ENCODE measurements at places on chromosomes 5 and 9.

GRCh38 chr5:96924016-96924443, 11.8 kb upstream of the LNPEP start:
- no peak for DNase-seq

DNA sequence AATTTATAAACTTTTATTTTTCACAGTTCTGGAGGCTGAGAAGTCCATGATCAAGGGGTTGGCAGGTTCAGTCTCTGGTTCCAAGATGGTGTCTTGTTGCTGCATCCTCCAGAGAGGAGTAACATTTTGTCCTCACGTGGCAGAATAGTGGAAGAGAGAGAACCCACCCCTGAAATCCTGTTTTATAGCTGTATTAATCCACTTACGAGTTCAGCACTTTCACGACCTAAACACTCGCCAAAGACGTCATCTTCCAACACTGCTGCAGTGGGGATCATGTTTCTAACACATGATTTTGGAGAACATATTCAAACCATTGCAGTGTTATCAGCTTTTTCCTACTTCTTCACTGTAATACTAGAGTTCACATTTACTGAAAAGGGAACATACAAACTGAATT, 233.0 kb upstream of the ATP10B start:
- no peak for DNase-seq

DNA sequence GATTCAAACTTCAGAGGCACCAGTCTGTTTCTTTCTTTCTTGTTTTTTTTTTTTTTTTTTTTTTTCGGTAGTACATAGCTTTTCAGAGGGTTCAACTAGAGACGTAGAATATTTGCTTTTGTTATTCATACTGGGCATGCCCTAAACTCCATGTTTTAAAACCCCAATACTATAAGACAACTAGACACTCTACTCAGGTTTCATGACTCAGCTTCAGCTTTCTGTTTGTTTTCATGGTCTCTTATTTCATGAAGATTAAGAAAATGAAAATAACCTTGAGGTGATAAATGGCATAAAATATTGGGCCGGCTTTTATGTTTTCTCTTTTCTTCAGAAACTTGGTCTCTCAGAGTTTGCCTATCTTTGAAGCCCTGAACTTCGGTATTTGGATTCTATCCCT, 2126.3 kb upstream of the ACO1 start:
- no peak for DNase-seq

DNA sequence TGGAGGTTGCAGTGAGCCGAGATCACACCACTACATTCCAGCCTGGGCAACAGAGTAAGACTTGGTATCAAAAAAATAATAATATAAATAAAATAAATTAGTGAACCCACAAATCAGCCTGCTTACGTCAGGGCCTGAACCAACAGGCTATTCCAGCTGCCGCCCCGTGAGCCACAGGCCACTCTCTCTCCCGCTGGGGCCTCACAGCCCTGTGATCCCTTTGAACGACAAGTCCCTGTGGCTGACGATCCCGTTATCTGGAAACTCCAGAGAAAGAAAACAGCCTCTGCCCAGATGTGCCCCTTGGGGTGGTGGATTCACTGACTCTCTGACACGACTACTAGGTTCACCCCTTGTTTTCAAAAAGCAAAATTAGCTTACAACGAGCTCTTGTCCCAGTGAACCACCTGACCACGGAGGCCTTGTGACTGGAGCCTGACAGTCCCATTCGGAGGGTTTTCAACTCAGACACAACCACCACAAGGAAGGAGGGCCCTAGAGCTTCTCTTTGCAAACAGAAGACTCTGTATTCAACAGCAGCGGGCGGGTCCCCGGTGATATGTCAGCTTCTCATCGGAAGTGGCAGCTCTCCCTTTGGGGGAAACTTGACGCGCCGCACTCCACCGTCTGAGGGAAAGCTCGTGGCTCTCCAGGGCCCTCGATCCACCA, 4.4 kb upstream of the DIPK1B start:
- DNase-seq: no peak

GRCh38 chr5:58156973-58157701, 302.7 kb downstream of the PLK2 start:
- no peak for DNase-seq

- no peak for DNase-seq
Observed at GRCh38 chr5:145780982-145781381, 54.2 kb downstream of the PRELID2 start.

GRCh38 chr9:90579181-90579580, 63.4 kb downstream of the DIRAS2 start:
- DNase-seq: no peak

- DNase-seq: no peak
Observed at GRCh38 chr9:94665613-94666012, 26.3 kb upstream of the FBP1 start.

GRCh38 chr5:109412981-109413402, 3.2 kb upstream of the PJA2 start:
- no peak for DNase-seq

DNA sequence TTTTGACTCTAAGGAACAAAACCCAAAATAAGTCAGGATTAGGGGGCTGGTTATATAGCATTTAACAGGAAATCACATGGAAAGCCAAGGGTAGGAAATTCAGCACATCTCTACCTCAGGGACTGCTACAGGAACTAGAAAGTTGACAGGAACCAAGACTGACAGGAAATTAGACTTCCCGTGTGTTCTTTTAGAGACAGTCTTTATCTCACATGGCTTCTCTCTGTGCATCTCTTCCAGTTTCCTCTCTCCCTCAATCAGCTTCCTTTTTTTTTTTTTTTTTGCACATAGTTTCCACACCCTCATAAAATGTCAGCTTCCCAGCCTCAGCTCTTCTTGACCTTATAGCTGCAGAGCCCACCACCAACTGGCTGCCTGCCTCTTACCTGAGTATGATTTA, 4.8 kb downstream of the RECK start:
- DNase-seq: no peak

DNA sequence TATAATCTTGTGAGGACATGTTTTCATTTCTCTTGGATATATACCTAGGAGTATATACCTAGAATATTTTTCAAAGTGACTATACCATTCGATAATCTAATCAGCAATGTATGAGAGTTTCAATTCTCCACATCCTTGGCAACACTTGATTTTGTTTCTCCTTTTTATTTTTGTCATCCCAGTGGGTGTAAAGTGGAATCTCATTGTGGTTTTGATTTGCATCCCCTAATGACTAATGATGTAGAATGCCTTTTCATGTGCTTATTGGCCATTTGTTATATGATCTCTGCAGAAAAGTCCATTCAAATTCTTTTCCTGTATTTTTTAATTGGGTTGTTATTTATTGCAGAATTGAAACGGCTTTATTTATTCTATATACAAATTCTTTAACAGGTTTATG, 15.2 kb downstream of the ZCCHC9 start:
- no peak for DNase-seq

GRCh38 chr9:81074221-81074620, 615.1 kb downstream of the TLE1 start:
- DNase-seq: no peak

DNA sequence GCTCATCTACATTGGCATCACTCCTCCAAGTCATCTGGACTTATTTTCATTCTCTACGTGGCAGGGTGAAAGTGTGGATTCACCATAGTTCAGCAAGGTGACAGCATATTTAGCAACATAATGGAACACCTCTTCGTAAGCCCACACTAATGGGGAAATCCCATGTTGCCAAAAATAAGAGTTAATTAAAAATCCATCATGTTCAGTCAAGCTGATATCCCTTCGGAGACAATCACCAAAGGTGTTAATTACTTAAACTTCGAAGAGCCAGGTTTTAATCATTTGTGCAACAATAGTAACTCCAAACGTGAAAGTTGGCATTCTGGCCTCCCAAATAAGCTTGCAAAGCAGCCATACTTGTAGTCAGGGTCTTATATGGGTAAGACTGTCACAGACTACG, 242.9 kb downstream of the NSG2 start:
- DNase-seq: no peak

GRCh38 chr5:111135946-111136345, 43.8 kb downstream of the WDR36 start:
- no peak for DNase-seq

DNA sequence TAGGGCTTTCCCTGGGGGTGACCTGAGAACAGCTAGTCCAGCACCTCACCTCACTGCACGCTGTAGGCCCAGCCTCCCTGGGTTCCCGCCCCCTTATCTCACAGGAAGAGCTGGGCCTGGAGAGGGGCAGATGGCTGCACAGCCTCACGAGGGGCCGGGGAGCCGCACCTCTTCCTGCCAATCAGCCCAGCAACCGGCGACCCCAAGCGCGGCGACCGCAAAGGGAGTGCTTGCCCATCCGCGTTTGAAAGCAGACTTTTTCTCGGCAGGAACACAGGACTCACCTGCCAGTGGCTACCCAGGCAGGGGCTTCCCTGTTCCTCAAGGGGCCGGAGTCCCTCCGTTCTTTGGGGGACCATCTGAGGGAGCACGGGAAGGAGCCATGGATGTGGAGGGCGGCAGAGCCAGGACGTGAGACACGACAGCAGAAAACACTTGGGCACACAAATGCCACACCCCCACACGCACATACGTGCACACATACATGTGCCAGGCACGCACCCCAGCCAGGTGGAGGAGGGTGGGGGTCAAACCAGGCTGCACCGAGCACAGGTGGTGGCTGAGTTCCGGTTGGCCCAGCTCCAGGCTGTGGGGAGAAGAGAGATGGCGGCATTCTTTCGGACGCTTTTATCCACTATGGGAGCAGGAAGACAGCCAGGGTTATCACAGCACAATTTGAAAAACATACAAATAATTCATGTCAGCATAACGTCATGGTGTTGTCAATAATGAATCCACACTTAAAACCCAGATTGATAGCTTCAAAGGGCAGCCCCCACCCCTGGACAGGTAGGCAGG, 11.3 kb downstream of the TMEM250 start:
- no peak for DNase-seq

DNA sequence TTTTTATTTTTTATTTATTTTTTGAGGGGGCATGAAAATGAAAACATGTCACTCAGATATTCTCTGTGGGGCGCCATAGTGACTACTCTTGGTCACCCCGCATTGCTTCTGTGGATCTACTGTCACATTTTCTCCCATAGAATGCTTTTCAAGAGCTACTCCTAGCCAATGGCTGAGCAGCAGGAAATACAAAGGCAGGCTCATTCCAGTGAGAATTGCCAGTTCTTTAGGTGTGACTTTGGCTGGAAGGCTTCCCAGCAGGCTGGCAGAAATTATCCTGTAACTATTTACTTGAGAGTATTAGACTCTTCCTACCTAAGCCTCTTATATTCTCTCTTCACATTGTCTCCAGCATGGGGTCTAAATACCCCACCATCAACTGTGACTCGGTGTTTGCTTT, 21.0 kb upstream of the PTPRD start:
- DNase-seq: no peak

DNA sequence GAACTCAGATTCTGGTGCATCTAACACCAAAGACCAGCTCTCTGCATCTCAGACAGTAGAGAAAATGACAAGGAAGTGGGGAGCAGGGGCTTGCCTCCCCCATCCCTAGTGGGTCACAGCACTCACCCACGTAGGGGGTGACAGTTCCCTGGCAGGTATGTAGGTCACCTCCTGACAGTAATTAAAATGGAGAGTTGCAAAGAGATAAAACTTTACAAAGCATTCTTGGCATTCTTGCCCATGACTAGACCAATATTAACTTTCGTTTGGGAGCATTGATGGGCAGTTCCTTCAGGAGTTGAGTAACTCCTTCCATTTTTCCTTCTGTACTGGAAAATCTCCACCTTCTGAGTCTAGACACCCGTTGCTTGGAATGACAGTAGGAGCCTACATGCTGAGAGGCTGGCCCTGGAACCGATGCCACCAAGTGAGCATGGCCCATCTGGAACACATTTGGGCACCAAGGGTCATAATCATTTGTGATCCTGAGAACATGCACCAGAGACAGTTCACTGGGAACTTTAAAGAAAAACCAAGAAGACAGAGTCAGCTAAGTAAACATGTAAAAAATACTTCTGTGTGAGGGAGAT, 81.5 kb upstream of the MSX2 start:
- DNase-seq: no peak

- DNase-seq: no peak
Observed at GRCh38 chr9:1267141-1267570, 217.0 kb downstream of the DMRT2 start.

Data from stimulated activated CD8-positive, alpha-beta memory T cell treated with anti-CD3 and anti-CD28 coated beads, Interleukin-2, amount 100 ng/mL, for 48 hours (primary cell).